Type B pancreatic cell (in vitro differentiated cells): ENCODE measurements at places on chromosomes 1 and 21. TPM values are rescaled to one million over a fixed set of nuclear protein-coding genes. Genes with fewer than 3 reads are reported as not detected.

ITGB2 gene
- total RNA-seq = 0.36 and 0.80 TPM in 2 replicates

MMP23B gene
- total RNA-seq = 2.2 and 6.8 TPM in 2 replicates

DNA sequence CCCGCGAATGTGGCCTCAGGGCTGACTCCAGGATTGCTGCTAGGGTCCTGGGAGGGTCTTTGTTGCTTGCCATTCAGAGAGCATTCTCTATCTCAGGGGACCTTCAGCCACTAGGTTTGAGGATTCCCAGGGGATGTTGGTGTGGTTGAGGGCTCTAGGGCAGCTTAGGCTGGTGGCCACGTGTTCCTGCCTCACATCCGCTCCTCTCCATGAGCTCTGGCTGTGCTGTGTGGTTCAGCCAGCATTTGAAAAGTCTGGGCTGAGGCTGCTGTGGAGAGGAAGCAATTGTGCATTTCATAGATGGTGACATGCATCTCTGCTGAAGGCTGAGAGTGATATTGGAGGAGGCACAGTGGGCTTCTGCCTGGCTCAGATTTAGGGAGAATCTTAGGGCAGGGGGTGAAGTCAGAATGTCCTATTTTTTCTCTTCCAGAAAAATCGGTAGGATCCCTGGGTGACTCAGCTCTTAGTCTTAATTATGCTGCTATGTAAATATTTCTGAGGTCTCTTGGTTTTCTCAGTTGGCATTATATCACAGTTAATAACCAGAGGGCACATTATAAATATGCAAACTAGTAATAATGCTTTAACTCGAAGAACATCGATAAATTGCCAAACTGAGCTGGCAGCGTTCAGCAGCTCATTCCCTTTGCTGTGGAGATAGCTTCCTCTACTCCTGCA, 182.3 kb downstream of the CAMTA1 start:
- DNase-seq = no peak

KLHL12 gene
- 24.4 and 33.8 TPM in 2 replicates for total RNA-seq

GRCh38 chr1:211892577-211892976, 62.0 kb upstream of the LPGAT1 start:
- no peak for DNase-seq

- DNase-seq = no peak
These were observed 83.0 kb downstream of the KIRREL1 start for GRCh38 chr1:158076441-158076840.

DNA sequence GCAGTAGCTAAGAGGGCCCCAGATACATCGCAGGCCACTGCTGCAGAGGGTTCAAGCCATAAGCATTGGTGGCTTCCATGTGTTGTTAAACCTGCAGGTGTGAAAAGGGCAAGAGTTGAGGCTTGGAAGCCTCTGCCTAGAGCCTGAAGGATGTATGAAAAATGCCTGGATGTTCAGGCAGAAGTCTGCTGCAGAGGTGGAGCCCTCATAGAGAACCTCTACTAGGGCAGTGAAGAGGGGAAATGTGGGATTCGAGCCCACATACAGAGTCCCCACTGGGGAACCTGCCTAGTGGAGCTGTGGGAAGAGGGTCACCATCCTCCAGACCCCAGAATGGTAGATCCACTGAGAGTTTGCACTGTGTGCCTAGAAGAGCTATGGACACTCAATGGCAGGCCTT, 30.6 kb upstream of the ADGRL4 start:
- DNase-seq = no peak

CYYR1 gene
- total RNA-seq = 5.2 and 21.6 TPM in 2 replicates

PGBD5 gene
- total RNA-seq = 7.2 and 8.7 TPM in 2 replicates

SDC3 gene
- 46.7 and 54.2 TPM in 2 replicates for total RNA-seq

GRCh38 chr1:192477630-192478029, 97.9 kb upstream of the RGS1 start:
- DNase-seq = no peak

NHLH1 gene
- total RNA-seq = 0.48 and 2.2 TPM in 2 replicates

GRCh38 chr1:87044424-87044823, 130.0 kb downstream of the HS2ST1 start:
- DNase-seq = no peak

- no peak for DNase-seq
These were observed 42.4 kb downstream of the AKNAD1 start for GRCh38 chr1:108814343-108815125.

- no peak for DNase-seq
These were observed 26.6 kb downstream of the AK4 start for GRCh38 chr1:65174585-65174984.

LIN9 gene
- 5.4 and 10.5 TPM in 2 replicates for total RNA-seq

GRCh38 chr1:208045463-208046260, 134.7 kb upstream of the CD34 start:
- no peak for DNase-seq

CPTP gene
- 24.2 and 28.5 TPM in 2 replicates for total RNA-seq

- no peak for DNase-seq
These were observed 425 bp downstream of the DDR2 start for GRCh38 chr1:162632698-162633080.

ARMH1 gene
- total RNA-seq = 5.5 and 11.6 TPM in 2 replicates

DNA sequence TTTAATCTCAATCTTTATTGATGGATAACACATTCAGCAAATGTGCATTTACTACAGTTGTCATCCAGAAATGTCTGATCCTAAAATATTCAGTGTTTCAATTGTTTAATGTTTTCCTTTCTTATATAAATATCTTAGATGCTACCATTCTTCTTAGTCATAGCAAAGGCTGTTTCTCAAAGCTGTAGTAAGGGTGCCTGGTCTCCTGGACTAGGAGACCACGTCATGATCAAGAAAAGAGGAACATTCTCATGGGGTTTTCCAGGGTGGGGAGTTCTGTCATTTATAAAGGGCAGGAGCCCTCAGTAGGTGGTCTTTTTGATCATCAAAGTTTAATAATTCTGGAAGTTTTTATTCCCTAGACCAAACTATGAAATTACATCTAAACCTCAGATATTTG, 292.8 kb downstream of the HMCN1 start:
- DNase-seq = no peak

NBPF6 gene
- total RNA-seq = not detected in 2 replicates
